ENCODE measurements at places on chromosomes 2 and 18.
A peak's percentile ranks its signal among the peaks of the same experiment; 100 is the strongest.

GRCh38 chr2:218028562-218029348, 26.0 kb upstream of the TNS1 start:
- no peak for DNase-seq

- DNase-seq = peak; percentile 92
These were observed at the start of gene BMPR2 for GRCh38 chr2:202375609-202376408. TSS of gene BMPR2 (plus strand) at chr2:202376327. CDS start at chr2:202377475, 1,148 bp downstream.

DNA sequence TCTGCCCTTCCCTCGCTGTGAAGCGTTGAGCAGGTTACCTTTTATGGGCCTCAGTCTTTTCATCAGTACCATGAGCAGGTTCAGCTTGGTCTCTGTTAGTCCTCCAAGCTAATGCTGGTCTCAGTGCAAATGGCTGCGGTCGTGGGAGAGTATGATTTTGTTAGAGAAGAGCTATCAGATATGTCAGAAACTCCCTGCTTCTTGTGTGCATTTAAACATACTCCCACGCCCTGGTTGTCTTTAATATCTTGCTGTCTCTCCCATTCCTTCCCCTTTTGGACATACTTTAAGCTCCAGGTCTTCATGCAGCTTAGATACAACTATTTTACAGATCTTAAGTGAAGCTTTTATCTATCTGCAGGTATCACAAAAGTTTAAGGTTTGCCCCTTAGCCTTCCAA, 62.9 kb downstream of the EFR3B start:
- DNase-seq = no peak

- no peak for DNase-seq
These were observed 69.7 kb upstream of the NRP2 start for GRCh38 chr2:205612636-205613035.

DNA sequence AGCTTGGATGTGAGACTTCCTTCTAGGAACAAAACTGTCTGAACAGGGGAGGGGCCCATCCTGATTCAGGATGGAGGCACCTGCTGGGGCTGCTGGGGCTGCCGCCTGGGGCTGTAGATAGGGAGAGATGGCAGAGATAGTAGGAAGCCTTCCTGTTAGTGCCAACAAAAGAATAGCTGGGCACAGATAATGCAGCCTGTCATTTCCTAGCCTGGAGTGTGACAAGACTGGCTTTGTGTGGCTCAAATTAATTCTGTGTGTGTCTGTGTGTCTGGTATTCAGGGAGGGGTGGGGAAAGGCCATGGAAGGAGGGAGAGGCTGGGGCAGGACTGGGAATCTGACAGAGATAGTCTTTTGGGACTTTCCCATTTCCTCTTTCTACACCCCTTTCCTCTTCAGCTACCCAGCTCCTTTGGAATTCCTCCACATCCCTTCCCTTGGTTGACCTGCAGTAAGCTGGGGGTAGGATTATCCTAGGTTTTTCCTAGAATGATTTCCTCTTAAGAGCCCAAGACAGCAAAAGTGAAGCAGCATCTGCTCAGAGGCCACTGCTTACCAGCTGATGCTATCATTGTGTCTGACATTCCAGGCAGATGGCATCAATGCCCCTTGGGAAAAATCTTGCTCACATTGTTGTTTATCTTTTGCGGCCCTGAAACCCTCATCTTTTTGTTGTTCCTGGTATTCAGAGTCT, 144.9 kb upstream of the LHCGR start:
- DNase-seq = peak; percentile 0

DNA sequence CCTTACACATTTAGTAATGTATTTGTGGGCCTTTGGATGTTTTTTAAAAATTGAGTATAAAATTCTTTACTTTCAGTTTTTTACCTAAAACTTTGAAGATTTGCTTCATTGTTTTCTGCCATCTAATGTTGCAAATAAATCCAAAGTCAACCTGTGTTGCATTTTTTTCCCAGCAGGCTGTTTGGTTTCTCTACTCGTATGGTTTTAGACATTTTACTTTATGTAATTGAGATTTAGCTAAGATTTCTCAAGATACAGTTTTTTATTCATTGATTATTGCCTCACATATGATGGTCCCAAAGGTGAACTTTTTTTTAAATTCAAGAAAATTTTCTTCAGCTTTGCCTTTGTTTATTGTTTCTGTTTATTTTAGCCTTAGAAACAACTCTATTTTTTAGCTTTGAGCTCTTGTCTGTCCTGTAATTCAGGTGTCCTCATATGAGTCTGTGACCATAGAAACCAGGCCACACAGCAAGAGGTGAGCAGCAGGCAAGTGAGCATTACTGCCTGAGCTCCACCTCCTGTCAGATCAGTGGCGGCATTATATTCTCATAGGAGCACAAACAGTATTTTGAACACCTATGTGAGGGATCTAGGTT, 53.4 kb upstream of the TBR1 start:
- DNase-seq = no peak

- no peak for DNase-seq
These were observed 178.1 kb upstream of the TNP1 start for GRCh38 chr2:217038001-217038400.

Data from ELR (cell line).